ENCODE measurements at places on chromosomes 7 and 10.

DNA sequence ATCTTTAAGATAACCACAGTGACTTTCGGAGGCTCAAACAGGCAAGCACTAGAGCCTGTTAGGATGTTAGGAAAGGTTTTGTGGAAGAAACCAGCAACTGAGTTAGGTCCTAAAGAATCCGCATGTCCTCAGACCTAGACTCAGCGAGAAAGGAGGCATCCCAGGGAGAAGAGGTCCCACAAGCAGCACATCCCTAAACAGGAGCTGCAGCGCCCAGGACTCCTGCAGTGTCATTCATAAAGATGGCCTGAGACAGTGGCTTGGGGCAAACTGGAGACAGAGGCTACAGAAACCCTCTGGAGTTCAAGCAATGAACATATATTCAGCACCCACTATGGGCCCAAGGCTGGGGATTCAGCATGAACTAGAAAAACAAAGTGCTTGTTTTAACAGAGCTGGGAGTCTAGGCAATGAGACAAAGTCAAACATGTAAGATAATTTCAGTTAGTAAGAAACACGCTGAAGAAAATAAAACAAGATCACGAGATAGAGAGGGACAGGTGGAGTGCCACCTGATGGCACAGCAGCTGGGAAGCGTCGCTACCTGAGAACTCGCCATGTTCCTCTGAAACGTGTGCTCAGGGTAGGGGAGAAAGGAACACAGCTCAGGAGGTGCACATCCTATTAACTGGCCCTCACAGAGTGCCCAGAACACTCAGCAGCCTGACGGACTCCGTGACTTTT lies 48.1 kb downstream of the PARD3 start:
- DNase-seq, result no peak

GRCh38 chr7:157482025-157482424 lies 145.2 kb downstream of the DNAJB6 start:
- DNase-seq, result no peak

- peak; percentile 10 for DNase-seq
These were observed 676.3 kb upstream of the KCND2 start for GRCh38 chr7:119596651-119597050.

DNA sequence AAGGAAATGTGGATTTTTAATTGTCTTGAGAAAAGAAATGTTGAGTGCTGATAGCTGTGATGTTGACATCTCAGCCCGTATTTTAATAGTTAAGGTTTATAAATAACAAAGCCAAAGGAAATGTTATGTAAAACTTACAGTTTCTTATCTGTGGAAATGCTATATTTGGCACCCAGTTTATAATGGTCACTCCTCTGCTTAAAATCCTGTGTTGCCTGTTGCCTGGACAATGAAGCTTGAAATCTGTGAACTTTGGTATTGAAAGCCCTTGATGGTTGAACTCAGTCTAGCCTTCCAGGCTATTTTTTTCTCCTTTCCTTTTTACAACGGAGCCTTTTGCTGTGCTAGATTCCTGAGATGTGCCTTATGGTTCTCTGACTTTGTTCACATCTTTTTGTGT lies 46.5 kb downstream of the MCU start:
- DNase-seq, result no peak

GRCh38 chr7:116194115-116194514 lies 16.2 kb upstream of the TES start:
- DNase-seq, result no peak

DNA sequence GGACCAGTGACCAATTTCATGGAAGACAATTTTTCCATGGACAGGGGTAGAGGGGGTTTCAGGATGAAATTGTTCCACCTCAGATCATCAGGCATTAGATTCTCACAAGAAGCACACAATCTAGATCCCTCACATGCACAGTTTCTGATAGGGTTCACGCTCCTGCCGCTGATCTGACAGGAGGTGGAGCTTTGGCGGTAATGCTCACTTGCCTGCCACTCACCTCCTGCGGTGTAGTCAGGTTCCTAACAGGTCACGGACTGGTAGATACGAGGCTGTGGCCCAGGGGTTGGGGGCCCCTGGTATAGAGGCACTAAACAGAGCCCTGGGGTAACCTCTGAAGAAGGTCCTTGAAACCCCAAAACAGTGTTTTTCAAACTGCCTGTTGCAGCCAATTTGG lies 6.5 kb downstream of the BRAF start:
- DNase-seq, result no peak

- DNase-seq, result no peak
These were observed 67.9 kb downstream of the ADARB2 start for GRCh38 chr10:1669433-1669832.

DNA sequence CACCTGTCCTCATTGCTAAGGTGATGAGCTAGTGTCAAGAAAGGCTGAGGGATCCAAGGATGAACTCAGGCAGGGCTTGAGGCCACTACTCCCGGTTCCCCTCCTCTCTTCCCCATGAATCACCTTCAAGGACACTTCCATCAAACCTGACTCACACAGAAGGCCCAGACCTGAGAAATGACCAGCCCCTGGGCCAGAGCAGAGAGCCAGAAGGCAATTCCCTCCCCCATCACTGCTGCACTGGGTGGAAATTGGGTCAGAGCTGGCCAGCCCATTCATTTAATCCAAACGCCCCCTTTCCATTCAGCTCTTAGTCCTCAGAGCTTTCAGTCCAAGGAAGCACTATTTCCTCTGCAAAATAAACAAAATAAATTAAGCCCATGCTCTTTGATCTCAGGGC lies 182.0 kb downstream of the KCNMA1 start:
- peak; percentile 26 for DNase-seq

- DNase-seq, result no peak
These were observed 21.0 kb downstream of the EPHB4 start for GRCh38 chr7:100806276-100806675.
